ENCODE measurements at places on chromosomes 2 and 18.

GRCh38 chr18:12010187-12010802, 29.0 kb downstream of the IMPA2 start:
- no peak for DNase-seq

- no peak for DNase-seq
Measured at GRCh38 chr2:193103064-193103463, 908.3 kb upstream of the TMEFF2 start.

DNA sequence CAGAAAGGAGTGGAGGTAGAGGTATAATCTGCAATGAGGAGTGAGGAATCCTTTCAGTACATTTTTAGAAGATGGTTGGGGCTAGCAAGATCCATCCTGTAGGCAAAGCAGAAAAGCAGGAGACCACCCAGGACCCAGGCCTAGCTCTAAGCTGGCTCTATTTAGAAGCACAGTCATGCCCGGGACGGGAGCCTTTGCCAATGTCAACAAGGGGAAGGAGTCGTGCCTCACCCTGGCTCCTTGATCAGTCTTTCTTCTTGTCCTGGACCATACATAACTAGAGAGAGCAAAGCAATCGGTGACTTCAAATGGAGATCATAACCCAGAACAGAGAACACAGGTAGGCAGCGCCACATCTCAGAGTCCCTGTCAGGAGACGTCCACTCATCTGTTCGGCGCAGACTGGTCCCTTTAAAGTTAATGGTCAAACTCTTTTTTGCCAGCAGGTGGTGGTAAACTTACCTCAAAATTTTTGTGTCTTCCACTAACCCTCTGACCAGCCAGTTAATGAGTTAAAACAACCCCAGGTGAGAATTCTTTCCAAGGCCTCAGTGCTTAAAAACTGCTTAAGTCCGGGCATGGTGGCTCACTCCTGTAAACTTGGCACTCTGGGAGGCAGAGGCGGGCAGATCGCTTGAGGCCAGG, 8.0 kb downstream of the MC5R start:
- no peak for DNase-seq

DNA sequence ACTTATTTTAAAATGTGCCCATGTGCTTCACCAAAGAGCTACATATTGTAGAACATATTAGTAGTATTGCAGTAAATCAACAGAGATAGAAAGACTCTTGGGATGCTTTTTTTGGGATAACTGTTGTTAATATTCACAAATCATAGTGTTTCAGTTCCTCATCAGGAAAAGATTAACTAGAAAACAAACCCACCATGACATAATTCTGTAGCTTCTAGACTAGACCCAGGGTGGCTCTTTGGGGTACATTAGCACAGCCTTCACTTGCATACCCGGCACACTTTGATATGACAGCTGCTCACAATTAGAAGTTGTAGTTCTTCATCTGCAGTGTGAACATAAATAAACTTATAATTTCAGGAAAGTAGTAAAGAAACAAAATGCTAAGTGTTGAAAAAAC, 154.2 kb downstream of the ATP9B start:
- no peak for DNase-seq

- no peak for DNase-seq
Measured at GRCh38 chr2:178202927-178203326, 8.6 kb downstream of the OSBPL6 start.

GRCh38 chr2:232235716-232236115, 142.8 kb upstream of the ALPP start:
- DNase-seq: no peak

GRCh38 chr2:95306336-95306895, 9.3 kb downstream of the KCNIP3 start:
- no peak for DNase-seq

DNA sequence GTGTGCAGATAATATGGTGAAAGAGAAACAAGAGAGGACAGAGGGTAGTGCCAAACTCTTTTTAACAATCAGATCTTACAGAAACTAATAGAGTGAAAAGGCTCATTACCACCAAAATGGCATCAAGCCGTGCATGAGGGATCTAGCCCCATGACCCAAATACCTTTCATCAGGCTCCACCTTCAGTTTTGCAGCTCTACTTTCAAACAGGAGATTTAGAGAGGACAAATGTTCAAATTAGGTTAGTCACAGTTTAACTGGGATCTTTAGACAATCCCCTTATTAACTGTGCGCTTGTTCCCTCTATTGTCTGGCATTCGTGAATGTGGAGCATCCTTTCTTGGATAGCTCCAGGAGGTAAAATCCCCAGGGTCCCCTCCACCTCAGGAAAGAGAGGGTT, 1209.3 kb upstream of the CHAC2 start:
- no peak for DNase-seq

DNA sequence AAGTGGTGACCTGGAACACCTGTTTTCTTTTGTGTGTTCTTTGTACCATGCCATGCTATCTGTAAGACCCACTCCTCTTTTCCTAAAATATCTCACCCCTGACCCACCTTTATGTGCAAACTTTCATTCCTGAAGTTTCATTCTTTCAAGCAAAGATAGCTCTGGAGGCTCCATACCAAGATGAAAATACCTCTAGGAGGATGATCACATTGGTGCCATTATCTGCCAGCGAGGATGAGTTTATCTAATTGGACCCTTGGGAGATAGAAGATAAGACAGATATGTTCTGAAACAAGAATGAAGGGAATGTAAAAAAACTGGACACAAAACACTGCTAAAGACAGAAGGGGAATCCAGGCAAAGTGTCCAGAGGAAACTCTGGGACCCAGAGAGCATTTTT, 24.1 kb downstream of the BOD1L2 start:
- no peak for DNase-seq

- no peak for DNase-seq
Measured at GRCh38 chr2:233223059-233223894, 28.2 kb upstream of the ATG16L1 start.

DNA sequence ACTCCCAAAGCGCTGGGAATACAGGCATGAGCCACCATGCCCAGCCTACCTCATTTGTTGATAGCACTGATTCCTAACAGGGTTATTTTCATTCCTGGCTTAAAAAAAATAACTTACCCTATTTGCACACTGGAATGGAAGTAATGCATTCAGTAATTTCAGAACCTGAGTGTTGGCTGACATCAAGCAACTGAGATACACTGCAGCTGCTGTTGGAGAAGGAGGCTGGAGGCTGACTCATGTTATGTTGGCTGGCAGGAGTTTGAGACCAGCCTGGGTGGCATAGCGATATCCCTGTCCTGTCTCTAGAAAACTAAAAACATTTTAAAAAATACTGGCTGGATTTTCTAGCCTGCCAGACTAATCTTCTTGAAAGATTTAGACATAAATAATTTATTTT, 385.1 kb upstream of the MEX3C start:
- no peak for DNase-seq

GRCh38 chr2:215896921-215897320, 116.4 kb downstream of the MREG start:
- no peak for DNase-seq

DNA sequence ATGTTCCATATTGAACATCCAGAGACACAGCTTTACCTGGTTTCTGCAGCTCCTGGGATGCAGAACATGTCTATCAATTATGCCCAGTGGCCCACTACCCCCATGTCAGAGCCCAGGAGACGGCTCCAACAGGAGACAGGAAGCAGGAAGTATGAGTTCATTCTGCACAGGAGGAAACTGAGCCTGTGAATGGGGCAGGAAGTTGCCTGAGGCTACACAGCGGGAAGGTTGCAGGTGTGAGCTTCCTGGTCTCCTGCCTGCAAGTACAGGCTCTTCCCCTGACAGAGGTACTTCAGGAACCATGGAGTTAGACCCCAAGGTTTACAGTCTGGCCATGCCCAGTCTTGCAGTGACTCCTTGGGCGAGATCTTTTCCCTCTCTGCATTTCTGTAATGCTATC, 2.8 kb upstream of the BOK start:
- DNase-seq: no peak

DNA sequence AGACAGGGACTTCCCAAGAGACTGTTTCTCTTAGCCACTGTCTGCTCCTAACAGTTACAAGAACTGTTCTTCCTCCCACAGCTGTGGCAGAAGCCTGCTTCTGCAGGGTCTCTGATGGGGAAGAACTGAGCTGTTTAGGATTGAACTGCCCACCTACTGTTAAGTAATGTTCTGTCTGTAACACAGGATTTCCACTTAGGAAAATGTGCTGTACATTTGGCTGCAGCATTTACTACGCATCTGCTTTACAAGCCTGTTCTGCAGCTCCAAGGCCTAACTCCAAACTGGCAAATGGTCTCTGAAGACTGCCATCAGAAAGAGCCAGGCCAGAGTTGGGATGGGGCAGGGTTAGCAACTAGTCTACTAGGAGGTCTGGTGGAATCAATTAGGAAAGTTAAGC, 87.8 kb upstream of the UPP2 start:
- DNase-seq: no peak

GRCh38 chr2:237113026-237113795, 27.5 kb downstream of the COPS8 start:
- no peak for DNase-seq

GRCh38 chr2:59752512-59752911, 800.9 kb downstream of the BCL11A start:
- no peak for DNase-seq

DNA sequence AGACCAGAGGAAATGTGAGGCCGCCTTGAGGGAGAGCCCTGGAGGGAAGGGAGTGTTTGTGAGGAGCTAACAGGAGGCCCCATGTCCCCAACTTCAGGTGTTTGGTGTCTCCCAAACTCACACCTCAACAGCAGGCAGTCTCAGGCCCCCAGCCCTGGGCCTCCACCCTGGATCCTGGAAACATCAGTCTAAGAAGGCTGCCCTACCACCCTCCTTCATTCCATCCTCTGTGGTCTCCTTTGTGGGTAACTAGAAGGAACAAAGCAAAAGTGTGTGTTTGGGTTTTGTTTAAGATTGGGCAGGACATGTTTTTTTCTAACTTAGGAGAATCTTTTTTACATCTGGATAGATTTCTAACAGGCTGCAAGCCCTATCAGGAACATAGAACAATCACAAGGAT, 404.3 kb downstream of the BCL11A start:
- DNase-seq: no peak

DNA sequence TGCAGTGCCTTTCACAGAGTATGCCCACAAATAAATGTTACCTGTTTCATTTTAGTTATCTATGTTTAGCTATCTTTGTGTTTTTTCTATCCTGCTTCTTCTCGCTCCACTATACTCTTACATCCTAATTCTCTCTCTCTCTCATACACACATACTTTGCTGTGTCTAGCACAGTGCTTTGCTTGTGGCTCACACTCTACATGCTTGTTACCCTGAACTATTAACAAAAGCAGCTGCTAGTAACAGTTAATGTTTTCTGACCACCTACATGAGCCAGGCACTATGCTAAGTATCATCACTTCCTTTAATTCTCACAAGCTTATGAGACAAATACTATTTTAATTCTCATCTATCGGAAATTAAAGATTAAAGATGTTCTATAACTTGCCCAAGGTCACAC, 390.5 kb upstream of the HNRNPA3 start:
- DNase-seq: no peak

- no peak for DNase-seq
Measured at GRCh38 chr2:148666555-148666954, 22.0 kb downstream of the EPC2 start.

DNA sequence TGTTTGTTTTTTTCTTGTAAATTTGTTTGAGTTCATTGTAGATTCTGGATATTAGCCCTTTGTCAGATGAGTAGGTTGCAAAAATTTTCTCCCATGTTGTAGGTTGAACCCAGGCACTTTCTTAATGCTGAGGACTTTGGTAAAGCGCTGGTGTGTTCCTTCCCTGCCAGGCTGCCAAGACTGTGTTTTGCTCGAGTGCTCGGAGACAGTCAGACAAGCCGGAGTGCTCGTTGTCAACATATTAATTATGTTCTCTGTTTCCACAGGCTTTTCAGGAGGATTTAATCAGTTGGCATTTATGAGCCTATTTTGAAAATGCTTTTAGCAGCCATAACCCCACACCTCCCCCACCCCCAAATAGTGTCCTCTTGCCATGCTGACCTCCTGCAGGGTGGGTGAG, 6.4 kb downstream of the MTCL1 start:
- no peak for DNase-seq

GRCh38 chr2:180004731-180005130, 2.4 kb downstream of the CWC22 start:
- no peak for DNase-seq

- no peak for DNase-seq
Measured at GRCh38 chr2:176677746-176678265, 408.6 kb downstream of the MTX2 start.

- DNase-seq: no peak
Measured at GRCh38 chr2:28367667-28368356, 24.8 kb upstream of the FOSL2 start.

GRCh38 chr2:227577555-227577954, 21.1 kb upstream of the SCYGR2 start:
- no peak for DNase-seq

DNA sequence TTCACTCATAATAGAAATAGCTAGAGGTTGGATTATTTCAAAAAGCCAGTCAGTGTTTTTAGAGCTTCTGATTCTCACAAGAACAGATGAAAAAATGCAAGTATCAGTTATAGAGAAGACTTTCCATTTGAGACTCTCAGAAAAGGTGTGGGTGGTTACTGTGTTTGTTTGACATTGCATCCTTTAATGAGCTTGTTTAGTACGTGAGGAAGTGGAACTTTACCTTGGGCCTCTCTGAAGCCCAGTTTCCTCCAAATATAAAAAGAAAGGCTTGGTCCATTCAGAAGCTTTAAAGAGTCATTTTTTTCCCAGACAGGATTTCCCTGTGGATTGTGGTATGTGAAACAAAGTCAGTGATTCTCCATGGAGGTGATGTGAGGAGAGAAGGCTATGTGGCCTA, 89.9 kb upstream of the RANBP2 start:
- DNase-seq: no peak

GRCh38 chr2:12435430-12436222, 281.1 kb upstream of the TRIB2 start:
- DNase-seq: no peak

- DNase-seq: no peak
Measured at GRCh38 chr2:39640681-39641080, 25.0 kb upstream of the TMEM178A start.

GRCh38 chr2:176449852-176450251, 180.6 kb downstream of the MTX2 start:
- no peak for DNase-seq

DNA sequence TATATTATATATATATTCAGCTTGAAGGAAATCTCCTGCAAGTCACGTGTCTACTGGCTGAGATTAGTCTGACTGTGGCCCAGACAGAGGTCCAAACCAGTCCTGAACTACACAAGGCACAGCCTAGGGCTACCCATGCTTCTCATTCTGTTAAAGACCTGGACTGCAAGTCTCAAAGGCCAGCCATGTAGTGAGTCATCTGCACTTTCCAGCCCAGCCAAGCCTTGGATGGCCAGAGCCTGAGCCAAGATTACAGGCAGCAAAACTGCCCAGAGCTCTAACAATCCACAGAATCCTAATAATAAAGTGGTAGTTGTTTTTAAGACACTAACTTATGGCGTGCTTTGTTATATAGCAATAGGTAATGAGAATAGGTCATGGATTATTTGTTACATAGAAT, 259.6 kb downstream of the SS18 start:
- DNase-seq: no peak

DNA sequence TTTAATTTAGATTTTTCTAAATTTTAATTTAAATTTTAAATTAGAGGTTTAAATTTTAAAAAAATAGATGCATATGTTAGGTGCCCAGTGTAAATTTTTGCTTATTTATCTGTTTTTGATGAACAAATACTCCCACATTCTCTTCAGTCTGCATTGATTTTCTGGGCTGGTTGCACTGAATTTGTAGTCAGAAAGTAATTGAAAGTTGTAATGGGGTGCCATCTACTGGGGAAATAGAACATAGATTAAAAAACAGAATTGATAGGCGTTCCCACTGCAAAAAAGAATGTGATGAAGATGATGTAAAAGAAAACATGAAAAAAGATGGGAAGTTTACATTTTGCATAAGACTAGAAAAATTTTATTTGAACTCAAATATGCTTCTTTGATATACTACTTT, 51.7 kb upstream of the CCDC85A start:
- DNase-seq: no peak

Data from activated T-helper 1 cell treated with Interleukin-2 at 50 U/mL for 16 hours (primary cell).